ENCODE measurements at places on chromosomes 6 and 20.

DNA sequence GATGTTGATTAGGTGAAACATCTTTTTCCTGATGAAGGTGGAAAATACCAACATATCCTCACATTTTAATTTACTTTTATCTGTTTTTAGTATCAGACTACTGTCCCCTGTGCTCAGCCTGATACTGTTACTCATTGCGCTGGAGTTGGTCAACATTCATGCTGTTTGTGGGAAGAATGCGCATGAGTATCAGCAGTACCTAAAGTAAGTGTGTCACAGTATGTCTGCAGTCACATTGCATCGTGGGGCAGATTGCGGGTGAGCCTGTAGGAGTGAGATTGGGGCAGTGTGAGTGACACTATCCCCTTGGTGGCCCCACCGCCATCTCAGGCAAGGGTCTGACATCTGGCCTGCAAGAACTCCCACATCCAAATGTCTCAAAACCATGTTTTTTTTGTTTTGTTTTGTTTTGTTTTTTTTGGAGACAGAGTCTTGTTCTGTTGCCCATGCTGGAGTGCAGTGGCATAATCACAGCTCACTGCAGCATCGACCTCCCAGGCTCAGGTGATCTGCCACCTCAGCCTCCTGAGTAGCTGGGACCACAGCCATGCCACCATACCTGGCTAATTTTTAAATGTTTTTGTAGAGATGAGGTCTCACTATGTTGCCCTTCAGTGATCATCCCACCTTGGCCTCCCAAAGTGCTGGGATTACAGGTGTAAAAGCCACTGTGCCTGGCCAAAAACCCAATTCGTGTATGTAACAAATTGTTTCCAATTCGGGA lies 27.8 kb downstream of the ERMARD start:
- DNase-seq = no peak

GRCh38 chr6:82033631-82034211 lies 213.8 kb downstream of the IBTK start:
- no peak for DNase-seq

DNA sequence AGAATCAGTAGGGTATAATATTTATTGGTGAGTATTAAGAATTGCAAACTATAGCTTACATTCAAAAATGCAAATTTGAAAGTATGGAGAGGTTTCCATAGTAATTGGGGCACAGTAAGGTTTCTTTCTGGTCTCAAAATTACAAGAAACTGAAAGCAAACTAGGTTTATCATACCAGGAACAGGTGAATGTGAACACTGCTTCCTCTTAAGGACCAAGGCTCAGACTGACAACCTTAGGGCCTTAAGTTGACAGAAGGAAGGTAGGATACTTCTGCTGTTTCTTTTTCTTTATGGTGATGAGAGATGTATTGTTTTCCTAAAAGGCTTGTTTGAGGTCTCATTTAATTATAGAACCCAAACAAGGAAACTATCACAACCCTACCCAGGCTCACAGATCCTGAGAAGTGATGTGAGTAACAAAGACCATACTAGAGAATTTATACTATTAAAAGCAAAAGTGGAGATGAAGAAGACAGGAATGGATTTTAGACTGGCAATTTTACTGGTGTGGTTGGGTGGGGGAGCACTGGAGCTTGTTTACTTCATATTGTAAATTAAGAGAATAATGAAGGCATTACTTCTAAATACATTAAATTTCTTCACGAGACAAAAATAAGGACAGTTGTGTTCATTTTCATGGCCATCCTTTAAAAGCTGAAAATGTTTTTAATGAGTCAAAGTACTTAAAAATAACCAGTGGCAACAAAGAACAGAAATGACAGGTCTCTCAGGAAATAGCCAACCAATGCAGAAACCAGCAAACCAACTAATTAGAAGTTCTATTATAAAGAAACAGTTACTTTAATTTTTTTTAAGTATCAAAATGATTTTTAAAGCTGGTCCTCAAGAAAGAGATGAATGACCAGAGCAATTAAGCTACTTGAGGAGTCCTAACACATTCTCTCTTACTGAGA lies 21.3 kb downstream of the STAU1 start:
- no peak for DNase-seq

- DNase-seq = no peak
Observed at GRCh38 chr20:25389858-25390537, 637 bp downstream of the ABHD12 start.

DNA sequence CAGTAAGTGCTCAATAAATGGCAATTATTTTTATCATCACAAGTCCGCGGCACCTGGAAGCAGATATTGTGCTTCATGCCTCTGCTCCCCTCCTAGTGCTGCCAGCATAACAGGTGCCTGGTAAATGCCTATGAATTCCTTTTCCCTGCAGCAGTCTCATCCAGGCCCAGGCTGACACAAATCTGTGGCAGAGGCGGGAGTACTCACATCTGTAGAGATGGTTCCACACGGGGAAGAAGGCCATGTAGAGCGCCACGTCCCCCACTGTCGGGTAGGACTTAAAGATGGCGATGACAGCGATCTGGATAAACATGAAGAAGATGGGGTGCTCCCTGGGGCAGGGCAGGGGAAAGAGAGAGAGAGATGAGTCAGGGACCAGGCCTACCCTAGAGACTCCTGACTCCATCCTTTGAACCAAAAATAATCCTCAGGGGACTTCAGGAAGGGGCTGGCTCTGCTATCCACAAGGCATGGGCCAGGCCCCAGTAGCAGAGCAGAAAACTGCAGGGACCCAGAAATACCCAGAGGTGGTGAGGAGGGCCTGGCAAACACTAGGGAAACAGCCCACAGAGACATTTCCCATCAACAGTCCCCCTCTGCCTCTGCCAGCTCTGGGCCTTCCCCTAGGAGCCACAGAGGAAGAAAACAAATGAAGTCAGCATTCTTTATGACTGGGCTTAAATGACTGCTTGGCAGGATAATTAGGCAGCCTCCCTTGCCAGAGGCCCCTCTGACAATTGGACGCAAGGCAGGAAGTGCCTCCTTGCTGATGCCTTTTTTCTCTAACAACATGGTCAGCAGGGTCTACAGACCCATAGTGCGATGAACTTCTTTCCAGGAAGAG lies 23.0 kb downstream of the MAP1LC3A start:
- DNase-seq = no peak

DNA sequence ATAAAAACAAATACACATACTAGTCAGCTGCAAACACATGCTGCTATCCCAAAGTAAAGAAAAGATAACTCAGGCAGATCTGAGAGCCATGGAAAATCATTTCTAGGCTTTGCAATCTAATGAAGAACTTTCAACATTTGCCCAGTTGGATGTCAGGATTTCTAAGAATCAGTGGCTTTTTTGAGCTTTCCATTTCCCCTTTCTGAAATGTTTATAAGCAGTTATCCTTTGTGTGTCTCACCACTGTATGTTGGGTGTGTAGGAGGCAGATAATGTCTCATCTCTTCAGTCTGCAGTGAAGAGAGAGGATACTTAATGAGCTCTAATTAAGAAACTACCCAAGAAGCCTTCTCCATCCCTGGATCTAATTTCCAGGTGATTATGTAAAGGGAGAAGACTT lies 43.6 kb downstream of the RGS17 start:
- no peak for DNase-seq

GRCh38 chr6:37221585-37222124 lies 35.9 kb upstream of the TBC1D22B start:
- no peak for DNase-seq

- DNase-seq = no peak
Observed at GRCh38 chr6:159760602-159761057, 1.2 kb upstream of the ACAT2 start.
